Stimulated activated CD8-positive, alpha-beta memory T cell treated with anti-CD3 and anti-CD28 coated beads, Interleukin-7, amount 100 ng/mL, for 48 hours (primary cell): ENCODE measurements at places on chromosomes 3 and 15.

DNA sequence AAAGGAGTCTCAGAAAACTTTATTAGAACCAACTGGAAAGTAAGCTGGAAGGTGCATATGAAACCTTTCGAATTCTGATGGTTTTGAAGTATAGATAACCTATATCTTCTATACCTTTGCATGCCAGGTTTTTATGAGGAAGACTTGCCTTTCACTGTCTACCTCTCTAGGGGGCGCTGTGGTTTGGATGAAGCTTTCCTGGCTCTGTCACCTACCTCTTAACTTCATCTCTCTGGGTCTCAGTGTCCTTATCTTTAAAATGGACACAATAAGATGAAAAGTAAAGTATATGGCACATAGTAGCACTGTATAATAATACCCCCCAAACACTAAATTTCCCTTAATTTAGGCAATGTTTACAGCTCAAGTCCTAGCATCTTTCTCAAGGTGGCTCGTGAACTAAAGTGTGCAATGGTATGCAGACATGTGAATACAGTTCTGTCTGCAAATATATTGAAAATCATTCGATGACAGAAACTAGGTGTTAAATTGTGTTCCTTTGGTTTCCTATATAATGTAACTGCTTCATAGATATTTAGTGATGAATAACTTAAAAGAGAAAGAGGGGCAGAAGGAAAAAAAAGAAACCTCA is 314.3 kb downstream of the CHST2 start:
- no peak for DNase-seq

- no peak for DNase-seq
These were observed 487.1 kb upstream of the NR2F2 start for GRCh38 chr15:95843241-95843910.

- no peak for DNase-seq
These were observed 2.2 kb upstream of the THRB start for GRCh38 chr3:24496529-24497482.

- no peak for DNase-seq
These were observed 7.5 kb downstream of the GYG1 start for GRCh38 chr3:148998715-148999423.

DNA sequence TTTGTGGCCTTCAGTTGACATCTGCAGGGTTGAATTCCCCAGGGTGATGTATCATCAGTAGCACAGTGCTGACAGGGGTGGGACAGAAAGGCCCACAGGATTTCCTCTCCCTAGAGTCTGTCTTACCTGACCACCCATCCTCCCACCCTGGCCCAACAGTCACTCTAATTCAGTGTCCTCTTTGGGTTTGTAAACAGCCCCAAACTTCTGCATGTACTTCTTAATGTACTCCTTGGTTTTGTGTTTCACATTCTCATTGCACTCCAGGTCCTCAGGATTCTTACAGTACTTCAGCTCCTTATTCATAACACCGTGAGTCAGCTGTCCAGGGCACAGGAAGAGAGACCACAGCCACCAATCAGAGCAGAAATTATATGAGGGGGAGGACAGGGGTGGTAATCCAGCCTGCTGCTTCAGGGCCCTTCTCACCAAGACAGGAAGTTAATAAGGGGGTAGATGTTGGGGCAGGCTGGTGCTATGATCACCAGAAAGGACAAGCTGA is 37.5 kb downstream of the NBEAL2 start:
- peak; percentile 40 for DNase-seq

DNA sequence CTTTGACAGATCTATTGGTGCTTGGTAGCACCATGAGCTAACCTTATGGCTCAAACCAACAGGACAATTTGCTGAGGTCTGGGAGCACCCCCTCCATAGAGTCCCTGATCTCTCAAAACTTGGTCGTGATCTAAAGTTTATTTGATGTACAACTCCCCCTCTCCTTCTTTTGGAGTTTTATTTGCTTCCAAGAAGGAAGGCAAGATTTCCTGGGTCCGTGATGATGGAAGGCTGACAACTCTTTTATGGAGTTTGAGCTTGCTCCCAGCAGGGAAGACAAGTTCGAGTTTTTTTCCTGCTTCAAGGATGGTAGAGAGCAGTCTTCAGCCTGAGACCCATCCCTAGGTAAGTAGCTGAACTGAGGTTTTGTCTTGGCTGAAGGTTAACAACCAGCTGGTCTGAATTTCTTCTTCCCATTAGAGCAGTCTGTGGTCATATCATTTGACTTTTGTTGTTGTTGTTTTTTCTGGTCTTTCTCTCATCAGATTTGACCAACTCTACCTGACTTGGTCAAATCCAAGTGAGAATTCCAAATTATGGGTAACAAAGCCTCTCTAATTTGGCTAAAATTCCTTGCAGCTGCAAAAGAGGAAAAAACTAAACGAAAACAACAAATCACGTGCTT is 2.8 kb upstream of the MUC20 start:
- no peak for DNase-seq

- DNase-seq, result no peak
These were observed 268.0 kb downstream of the EPHA3 start for GRCh38 chr3:89375451-89375850.

GRCh38 chr3:150588027-150588830 is 14.9 kb upstream of the SELENOT start:
- no peak for DNase-seq

DNA sequence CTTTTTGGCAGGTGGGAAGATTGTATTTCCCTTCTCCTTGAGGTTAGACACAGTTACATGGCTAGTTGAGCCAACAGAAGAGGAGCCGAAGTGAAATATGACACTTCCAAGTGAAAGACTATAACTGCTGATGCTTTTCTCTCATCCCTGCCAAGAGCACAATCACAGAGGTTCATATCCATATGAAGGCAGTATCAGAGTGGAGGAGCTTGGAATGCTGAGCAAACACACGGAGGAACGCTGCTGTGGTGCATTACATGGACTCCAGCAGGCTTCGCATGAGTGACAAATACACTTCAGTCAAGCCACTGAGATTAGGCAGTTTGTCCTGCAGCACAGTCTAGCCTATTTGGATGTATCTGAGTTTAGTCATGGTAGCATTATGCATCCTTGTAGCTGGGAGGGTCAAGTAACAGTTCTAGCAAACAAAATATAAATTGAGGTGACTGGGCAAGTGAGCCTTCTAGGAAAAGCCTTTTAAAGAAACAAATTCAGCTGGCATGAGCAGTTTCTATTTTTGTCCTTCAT is 5.4 kb downstream of the IQCF6 start:
- DNase-seq, result no peak

- no peak for DNase-seq
These were observed 168.0 kb upstream of the GMNC start for GRCh38 chr3:191030491-191030890.

DNA sequence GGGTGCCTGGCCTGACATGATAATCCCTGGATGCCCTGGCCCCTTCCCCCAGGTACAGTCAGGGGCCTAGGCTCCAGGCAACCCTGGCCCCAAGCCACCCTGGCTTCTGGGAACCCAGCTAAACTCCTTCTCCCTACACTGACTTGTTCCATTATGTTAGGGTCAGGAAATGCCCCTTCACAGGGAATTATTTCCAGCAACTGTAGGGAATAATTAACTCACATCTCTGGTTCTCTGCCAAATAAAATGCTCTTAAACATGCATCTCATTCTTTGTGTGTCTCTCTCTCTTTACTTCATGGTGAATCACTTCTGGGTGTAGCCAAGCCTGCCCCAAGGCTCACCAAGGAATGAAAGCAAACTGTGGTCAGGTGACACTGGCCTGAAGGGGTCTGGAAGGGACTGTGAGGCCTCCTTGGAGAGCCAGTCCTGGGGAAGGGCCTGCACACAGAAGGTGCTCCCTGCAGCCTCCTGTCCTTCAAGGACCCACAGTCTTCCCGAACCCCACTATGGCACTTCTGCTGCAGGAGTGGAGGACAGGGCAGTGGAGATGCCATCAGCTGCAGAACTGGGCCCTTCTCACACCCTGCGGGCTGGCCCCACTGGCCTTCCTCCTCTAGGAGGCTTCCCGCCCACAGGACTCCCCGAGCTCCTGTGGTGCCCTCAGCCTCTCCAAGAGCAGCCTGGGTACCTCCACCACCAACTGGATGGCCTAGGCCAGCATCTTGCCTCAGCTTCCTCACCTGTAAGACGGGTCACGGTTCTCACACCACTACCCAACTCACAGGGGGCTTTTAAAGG is 17.6 kb downstream of the TKT start:
- DNase-seq, result no peak

DNA sequence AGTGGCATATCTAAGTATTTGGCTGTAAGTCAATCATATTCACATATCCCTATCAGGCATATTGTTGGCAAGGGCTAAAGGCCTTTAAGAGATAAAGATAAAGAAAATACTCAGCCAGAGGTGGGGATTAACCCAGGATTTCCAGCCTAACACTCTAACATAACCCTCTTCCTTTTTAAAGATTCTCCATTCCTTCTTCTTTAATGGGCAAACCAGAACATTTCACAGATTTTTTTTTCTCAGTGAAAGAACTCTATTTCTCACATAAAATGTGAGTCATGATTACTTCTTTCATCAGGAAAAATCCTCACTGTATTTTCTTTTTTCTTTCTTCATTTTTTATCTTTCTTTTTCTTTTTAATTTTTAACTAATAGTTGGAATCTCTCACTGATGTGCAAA is 200.4 kb downstream of the NR1D2 start:
- no peak for DNase-seq

DNA sequence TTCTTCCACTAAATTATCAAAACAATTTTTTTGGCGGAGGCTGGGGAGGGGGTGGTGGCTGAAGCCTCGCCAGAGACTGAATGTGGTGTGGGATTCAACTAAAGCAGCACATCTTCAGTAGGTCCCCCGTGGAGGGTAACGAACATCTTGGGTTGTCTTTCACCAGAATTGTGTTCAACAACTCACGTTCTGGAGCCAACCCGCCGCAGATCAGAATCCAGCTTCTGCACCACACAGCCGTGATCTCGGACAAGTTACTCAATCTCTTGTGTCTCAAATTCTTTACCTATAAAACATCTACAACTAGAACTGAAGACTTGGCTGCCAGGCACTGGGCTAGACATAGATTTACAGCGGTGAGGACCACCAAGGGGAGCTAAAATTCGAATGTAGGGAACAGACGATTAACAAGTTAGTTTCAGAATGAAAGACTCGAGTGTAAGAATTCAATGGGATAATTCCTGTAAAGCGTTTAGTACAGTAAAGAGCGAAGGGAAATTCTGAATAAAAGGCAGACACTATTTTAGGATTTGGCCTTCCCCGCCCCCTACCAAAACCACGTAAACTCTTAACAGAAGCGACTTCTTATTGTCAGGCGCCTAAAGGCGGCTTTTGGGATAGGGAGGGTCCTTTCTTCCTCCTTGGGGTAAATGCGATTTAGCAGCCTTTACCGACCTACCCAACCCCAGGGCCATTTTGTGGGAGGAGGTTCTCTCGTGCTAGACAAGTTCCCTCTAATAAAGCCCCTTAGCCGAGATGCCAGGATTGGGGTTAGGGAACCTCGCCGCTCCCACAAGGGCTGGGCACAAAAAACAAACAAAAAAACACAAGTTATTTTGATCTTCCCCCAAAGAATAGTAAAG is 697 bp upstream of the RAB5A start:
- DNase-seq, result no peak

DNA sequence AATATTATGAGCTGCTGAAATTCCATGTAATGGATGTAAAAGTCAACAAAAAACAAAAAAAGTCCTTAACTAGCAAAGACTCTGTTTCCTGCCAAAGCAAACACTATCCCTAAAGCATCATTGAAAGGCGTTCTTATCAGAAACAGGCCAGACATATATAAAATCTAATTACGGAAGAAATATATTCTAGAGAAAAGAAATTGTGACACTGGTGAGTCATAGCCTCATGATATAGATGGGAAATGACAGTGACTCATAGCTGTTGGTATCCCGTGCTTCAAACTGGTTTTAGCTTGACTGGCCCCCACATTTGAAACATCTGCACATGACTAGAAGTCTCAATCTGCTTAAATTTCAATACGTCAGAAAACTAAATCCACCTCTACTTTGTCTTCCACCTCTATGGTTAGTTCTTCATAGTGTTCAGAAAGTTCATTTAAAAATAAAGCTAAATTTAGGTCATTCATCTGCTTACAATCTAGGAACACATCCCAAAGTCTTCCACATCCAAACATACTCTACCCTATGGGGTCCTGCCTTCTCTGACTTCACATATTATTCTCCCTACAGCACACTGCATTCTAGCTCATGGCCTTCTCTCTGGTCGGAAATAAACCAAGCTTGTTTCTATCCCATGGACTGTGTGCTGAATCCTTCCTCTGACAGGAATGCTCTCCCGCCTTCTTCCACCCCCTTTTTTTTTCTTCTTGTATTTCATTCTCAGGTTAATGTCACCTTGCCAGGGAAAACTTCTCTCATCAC is 456.3 kb upstream of the ARRDC4 start:
- no peak for DNase-seq

- DNase-seq, result no peak
These were observed 123.4 kb upstream of the MB21D2 start for GRCh38 chr3:193040836-193041672.

DNA sequence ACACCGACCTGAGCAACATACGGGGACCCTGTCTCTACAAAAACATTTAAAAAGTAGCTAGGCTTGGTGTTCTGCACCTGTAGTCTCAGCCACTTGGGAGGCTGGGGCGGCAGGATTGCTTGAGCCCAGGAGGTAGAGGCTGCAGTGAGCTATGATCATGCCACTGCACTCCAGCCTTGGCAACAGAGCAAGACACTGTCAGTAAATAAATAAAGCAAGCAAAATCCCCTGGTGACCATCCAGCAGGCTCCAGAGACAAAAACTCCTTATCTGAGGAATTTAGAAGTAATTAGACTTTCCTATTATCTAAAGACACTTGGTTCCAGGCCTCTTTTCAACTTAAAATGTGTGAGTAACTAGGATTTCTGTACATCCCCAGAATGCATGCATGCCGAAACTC is 29.5 kb upstream of the ZNF774 start:
- DNase-seq, result no peak

DNA sequence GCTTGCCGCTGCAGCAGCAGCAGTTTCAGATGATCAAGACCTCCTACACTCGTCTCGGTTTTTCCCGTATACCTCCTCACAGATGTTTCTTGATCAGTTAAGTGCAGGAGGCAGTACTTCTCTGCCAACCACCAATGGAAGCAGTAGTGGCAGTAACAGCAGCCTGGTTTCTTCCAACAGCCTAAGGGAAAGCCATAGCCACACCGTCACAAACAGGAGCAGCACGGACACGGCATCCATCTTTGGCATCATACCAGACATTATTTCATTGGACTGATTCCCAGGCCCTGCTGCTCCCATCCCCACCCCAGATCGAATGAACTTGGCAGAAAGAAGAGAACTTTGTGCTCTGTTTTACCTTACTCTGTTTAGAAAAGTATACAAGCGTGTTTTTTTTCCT is 17.6 kb downstream of the CALML4 start:
- no peak for DNase-seq

DNA sequence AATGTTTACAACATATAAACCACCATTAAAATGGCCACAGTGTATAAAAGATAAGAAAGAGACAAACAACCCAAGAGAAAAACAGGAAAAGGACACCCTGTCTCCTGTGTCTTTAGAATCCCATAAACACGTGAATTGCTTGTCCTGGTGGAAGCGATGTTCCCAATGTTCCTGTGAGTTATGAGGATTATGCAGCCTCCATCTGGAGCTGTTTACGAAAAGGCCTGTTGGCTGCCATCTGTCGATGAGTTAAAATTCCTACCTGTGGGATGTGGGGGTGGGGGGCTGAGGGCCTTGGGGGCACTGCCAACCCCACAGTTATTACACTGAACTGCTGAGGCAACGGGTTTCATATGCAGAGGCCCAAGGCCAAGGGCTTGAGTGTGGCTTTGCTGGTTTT is 13.6 kb downstream of the NISCH start:
- no peak for DNase-seq

GRCh38 chr3:126375835-126376331 is 18.7 kb upstream of the KLF15 start:
- no peak for DNase-seq

- no peak for DNase-seq
These were observed 60.8 kb downstream of the PLS1 start for GRCh38 chr3:142657033-142657432.
